ENCODE measurements at places on chromosomes 5 and 9. TPM values are rescaled to one million over a fixed set of nuclear protein-coding genes. Genes with fewer than 3 reads are reported as not detected.
A peak's percentile ranks its signal among the peaks of the same experiment; 100 is the strongest.

DNA sequence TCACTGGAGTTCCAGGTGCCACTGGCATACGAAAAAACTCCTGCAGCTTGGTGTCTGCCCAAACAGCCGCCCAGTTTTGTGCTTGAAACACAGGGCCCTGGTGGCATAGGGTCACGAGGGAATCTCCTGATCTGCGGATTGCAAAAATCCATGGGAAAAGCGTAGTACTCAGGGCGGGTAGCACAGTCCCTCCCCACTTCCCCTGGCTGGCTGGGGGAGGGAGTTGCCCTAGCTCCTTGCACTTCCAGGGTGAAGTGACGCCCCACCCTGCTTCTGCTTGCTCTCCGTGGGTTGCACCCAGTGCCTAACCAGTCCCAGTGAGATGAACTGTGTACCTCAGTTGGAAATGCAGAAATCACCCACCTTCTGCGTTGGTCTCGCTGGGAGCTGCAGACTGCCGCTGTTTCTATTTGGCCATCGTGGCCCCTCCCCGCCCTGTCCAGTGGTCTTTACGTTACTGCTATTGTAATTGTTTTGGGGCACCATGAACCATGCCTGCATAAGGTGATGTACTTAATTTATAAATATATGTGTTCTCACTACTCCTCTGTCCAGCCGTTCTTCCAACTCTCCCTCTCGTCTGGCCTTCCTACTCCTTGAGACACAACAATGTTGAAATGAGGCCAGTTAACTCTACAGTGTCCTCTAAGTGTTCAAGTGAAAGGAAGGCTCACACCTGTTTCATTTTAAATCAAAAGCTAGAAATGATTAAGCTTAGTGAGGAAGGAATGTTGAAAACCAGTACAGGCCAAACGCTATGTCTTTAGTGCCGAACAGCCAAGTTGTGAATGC is 65.9 kb downstream of the CCDC171 start:
- no peak for DNase-seq

DNA sequence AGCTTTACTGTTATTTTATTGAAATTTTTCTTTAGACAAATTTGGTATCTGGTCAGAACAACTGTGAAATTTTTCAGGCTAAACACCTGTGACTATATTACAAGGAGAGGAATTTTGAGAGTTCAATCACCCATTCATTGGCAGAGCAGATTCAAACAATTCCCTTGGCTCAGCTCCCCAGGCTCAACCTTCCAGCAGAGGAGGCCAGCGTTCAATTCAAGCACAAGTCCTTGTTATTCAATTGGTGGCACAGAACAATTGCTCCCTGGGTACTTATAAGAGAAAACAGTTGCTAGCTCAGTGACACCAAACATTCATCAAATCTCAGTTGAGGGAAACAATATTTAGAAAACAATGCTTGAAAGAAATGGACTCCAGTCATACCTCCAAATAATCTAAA is 83.3 kb downstream of the SUSD1 start:
- no peak for DNase-seq

DNA sequence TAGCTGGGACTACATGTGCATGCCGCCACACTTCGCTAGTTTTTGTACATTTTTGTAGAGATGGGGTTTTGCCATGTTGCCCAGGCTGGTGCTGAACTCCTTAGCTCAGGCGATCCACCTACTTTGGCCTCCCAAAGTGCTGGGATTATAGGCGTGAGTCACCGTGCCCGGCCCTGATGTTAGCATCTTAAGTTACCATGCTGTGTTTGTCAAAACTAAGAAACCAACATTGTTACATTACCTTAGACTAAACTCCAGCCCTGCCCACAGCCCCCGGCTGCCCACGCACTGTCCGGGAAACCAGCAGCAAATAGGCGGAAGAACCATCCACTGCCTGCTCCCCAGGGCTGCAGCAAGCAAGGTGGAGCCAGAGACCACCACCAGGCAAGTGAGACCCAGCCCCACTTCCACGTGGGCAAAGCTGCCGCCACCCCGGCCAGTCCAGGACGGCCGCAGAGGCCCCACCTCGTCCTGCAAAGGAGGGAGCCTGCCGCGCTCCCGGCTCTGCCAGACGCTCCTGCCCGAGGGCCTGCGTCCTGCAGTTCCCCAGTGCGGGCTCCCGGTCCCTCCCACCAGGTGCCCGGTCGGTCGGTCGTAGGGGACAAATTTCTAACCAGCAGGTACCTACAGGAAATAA is 35.7 kb upstream of the TXN start:
- DNase-seq: no peak

GRCh38 chr5:178407646-178408045 is 175.0 kb upstream of the PHYKPL start:
- DNase-seq: no peak

- no peak for DNase-seq
Measured at GRCh38 chr9:112809906-112810305, 59.3 kb downstream of the SNX30 start.

DNA sequence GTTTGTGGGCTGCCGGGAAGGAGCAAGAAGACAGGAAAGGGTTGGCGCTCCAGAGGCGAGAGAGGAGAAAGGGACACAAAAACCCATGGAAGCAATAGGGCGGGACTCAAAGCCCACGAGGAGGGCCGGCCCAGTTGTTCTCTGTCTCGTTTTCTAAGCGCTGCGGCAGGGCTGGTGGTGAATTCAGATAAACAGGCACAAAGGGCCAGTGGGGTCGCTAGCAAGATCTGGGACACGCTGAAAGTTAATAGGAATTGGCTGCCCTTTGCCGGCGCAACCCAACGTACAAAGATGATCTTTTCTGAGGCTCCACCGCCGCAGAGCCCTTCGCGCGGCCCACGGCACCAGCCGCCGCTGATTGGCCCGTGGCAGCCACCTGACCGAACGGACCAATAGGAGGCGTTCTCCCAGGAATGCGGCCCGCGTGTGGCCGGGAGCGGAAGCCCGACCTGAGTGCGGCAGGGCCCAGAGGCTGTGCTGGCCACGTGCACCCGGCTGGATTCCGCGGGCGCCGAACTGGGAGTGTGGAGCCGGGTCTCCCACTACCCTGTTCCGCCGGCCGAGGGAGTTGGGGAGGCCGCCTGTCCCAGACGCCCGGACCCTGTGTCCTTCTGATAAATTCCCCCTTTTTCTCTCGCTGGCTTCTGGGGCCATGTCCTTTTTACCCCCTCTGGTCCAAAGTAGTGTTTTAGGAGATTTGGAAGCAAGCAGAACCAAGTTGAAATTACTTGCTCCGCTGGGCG is 16.8 kb upstream of the NSD1 start:
- peak; percentile 72 for DNase-seq

GRCh38 chr9:26833792-26834191 is 58.8 kb downstream of the CAAP1 start:
- no peak for DNase-seq

DNA sequence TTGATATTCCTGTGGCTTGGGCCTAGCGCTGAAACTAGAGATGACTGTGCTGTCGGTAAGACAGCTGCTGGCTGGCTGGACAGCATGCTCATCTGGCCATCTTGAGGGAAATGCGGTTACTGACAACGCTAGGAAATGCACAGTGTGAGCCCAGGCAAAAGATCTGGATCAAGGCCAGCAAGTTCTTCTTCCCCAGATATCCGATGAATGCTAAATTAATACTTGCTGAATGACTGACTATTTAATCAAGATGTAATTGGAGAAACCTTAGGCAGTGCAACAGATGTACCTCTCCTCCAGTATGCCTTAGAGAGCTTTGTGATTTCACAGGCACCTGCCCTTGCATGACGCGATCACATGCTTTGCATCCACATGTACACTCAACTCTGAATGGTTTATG is 659.1 kb downstream of the EFNA5 start:
- DNase-seq: no peak

DNA sequence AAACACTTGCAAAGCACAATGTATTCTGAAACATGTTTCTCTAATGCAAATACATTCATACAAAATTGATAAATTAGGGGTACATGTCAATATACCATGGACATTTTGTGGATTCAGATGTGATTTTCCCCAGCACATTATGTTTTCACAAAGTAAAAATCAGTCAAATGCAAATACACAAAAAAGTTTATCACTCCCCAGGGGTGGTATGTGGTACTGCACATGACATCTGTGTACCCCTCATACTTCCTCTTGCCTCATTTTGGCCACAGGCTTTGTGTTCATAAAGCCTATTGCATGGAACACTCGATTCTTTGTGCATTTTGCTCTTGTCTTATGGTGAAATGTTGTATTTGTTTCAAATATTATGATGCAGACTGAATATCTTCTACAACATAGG is 116.8 kb upstream of the PDE4D start:
- no peak for DNase-seq

PCDHGB7 gene
- 35.8 TPM for polyA plus RNA-seq

Measured in spinal cord (tissue), 10 donors.